ENCODE measurements at places on chromosomes 12 and 14.
A peak's percentile ranks its signal among the peaks of the same experiment; 100 is the strongest.

DNA sequence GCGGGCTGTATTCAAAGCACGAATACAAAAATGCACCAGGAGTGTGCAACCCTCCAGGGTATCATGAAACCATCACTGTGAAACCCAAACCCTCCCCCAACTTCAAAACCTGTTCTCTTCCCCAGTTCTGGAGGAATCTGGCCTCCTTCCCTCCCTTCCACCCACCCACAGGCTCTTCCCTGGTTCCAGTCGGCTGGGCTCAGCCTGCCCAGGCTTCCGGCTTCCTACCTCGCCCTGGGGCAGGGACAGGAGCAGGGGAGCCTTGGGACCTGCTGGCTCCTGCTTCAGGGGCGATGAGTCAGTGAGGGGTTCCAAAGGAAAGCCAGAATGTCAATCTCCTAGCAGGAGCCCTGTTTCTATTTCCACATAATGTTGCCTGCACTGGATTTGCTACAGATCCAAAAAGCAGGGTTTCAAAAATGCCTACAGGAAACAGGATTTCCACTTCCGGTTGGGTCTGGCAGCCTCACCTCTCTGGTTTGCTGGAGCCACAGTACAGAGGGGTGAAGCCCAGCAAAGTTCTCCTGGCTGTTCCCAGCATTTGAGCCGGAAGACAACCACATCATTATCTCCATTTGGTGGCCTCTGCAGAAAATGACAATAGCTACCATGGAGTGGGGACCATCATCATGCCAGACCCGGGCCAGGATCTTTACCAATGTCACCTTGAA lies 278.3 kb downstream of the DPF3 start:
- DNase-seq: peak; percentile 94

GRCh38 chr14:96042248-96042930 lies 3.2 kb downstream of the C14orf132 start:
- DNase-seq: peak; percentile 46

DNA sequence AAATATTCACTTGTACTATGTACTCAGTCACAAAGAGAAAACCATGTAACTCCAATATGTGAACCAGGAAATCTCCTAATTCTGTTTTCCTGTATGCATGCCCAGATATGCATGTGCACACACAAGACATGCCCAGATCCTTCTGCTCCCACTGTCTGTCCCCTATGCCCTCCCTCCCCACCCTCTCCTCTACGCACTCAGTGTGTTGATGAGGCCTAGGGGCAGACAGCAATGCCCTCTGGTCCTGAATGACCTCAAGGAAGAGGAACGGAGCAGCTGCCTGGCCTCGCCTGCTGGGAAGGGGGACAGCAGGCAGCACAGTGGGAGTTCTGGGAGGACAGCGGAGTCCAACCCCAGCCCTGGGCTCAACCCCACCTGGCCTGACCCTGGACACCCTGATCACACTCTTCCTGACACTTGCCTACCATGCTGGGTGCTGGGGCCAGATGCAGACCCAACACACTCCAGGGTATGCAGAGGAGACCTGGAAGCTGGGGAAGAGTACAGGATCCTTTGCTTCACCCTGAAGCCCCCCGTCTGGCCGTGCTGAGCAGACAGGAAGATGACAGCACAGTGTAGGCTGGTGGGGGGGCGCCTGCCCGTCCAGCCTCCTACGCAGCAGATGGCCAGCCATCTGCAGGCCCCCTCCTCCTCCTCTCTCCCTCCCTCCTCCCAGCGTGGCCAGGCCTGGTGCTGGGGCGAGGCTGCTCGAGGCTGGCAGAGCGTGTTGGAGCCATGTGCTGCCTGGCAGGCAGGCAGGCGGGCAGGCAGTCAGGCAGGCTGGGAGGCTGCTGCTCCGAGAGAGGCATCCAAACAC lies 106.6 kb upstream of the NCOR2 start:
- DNase-seq: peak; percentile 68

- no peak for DNase-seq
Measured at GRCh38 chr12:66196806-66197205, 7.8 kb downstream of the IRAK3 start.

All from islet precursor cell (in vitro differentiated cells).